ENCODE measurements at places on chromosomes 6 and 20. TPM values are rescaled to one million over a fixed set of nuclear protein-coding genes. Genes with fewer than 3 reads are reported as not detected.

Gene FOXF2
- polyA plus RNA-seq, result not detected

DNA sequence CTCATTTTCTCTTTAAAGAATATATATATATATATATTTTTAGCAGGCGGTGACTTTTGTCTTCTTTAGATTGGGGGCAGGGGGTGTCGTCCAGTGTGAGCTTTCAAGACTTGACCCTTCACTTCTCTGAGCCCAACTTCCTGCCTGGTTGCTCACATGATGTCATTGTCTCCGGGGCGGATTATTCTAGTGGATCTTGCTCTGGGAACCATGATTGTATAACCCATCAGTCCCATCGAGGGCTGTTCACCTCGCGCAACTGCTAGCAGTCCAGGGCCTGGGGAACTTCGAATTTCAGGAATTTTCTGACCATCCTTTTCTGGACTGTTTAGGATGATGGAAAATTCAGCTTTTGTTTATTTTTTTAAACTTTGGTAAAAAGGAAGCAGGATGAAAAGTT, 1.0 kb downstream of the IGF2R start:
- peak; percentile 35 for DNase-seq

Gene LPA
- polyA plus RNA-seq, result not detected

GRCh38 chr6:24566020-24566767, 71.4 kb downstream of the ALDH5A1 start:
- DNase-seq, result no peak

GRCh38 chr6:41836022-41836659, 48.6 kb downstream of the TOMM6 start:
- no peak for DNase-seq

DNA sequence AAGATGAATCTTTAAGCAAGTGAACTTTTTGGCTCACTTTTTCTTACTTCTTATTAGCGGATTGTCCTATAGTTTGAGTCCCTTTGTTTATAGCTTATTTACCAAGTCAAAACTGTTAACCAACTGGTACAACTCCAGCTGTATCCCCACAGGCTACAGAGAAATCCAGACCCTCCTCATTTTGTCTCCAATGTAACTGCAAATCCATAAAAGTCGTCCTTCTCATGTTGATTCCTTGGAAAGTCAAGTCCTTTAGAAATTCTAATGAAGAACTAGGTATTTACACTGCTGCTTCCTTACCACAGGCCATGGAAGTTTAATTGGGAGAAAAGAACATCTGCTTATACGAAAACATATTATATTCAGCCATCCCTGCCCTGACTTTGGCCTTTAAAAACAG, 729.1 kb upstream of the NRSN1 start:
- no peak for DNase-seq

Gene GPLD1
- polyA plus RNA-seq, result 0.03 TPM
